CD8-positive, alpha-beta memory T cell (primary cell): ENCODE measurements at places on chromosomes 1 and 21.
A peak's percentile ranks its signal among the peaks of the same experiment; 100 is the strongest.

GRCh38 chr1:204461331-204462228 lies 33.0 kb downstream of the PIK3C2B start:
- peak; percentile 15 for DNase-seq

- no peak for DNase-seq
Measured at GRCh38 chr1:219323426-219323825, 149.7 kb downstream of the LYPLAL1 start.

- DNase-seq: no peak
Measured at GRCh38 chr1:210294999-210295745, 33.5 kb upstream of the HHAT start.

DNA sequence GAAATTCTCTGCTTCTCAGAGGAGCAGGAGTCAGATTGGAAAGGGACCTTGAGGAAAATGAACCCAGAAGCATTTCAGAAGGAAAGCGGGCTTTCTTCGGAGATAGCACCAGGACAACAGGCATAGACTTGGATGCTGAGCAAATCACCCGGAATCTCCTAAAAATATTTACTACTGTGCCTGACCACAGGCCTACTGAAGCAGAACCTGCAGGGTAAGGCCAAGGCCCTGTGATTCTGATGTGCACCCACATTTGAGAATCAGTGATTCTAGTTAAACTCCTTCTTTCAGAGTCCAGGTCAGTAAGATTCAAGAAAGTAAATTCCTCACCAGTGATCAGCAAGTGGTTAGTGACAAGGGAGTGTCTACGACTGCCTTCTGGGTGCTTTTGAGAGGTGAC lies 307.3 kb upstream of the DUSP10 start:
- no peak for DNase-seq

DNA sequence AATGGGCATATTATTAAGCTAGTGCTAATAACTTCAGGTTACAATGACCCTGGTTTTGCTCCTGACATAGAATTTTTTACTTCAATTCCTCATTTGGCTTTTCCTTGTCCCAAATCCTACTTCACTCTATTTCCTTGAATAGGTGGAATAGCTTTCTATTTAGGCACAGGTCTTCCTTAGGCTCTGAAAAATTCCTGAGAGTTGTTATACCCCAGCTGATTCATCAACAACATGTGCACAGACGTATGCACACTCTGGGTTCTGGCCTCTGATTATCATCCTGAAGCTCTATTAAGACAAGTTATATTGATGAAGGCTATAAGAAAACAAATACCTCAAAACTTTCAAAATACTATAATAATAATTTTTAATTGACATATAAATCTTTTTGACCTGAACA lies 172.4 kb downstream of the NTMT2 start:
- DNase-seq: no peak
